ENCODE measurements at places on chromosomes 2 and 18. TPM values are rescaled to one million over a fixed set of nuclear protein-coding genes. Genes with fewer than 3 reads are reported as not detected.

DNA sequence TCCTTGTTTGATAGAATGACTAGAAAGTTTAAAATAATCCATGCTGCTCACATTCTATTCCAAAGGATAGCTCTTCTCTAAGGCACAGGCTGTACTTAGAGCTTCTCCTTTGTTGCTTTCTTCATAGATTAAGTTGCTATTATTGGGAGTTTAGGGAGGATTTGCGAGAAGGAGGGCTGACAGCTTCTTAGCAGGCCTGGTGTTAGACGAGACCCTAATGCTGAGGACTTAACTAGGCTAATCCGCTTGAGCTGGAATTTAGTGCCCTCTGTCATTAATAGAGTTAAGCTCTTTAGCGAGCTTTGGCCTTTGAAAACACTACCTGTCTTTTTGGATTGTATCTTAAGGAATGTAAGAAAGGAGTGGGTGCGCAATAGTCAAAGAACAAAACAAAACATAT, 81.3 kb downstream of the MOGAT1 start:
- H3K4me1 ChIP-seq = no peaks in the 10 kb centered on the region
- no peaks in the 10 kb centered on the region for H3K27me3 ChIP-seq
- H3K36me3 ChIP-seq = no peaks in the 10 kb centered on the region
- no peak overlapping the region for H3K4me3 ChIP-seq

The NT5DC4 gene
- total RNA-seq = not detected

DNA sequence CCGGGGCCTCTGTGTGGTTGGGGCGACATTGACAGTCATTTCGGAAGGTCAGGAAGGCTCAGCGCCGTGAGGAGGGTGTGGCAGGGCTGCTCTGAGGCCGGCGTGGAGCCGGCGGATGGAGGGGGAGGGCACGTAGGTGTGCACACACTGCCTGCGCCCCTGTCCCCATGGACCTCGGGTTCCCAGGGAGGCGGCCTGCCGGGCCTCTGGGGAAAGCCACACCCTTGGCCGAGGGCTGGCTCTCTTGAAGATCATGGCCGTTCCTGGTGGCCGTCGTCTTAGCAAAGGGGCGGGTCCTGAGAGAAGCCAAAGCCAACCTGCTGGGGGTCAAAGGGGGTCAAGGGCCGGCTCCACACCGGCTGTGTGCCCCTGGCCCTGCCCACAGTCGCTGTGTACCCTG, 11.9 kb downstream of the GPC1 start:
- H3K27ac ChIP-seq = no peak overlapping the region
- H3K4me1 ChIP-seq = peaks cover 68% of the 10 kb centered on the region
- no peak for DNase-seq

DNA sequence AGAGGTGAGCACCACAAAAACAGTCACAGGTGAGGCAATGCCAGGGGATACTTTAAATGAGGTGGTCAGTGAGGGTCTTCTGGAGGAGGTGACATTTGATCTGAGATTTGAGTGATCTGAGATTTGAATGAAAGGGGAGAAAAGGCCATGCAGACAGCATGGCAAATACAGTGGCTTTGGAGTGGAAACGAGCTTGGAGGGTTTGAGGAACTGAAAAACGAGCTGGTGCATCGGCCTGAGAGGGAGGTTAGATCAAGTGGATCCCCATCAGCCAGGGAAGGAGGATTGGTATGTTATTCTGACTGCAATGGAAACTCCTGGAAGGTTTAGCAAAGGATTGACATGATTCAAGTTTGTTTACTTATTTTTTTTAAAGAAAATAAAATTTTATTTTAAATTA, 245.1 kb downstream of the KCNS3 start:
- H3K36me3 ChIP-seq = no peaks in the 10 kb centered on the region
- no peaks in the 10 kb centered on the region for H3K4me1 ChIP-seq
- H3K27me3 ChIP-seq = no peaks in the 10 kb centered on the region

- no peaks in the 10 kb centered on the region for H3K36me3 ChIP-seq
- H3K4me1 ChIP-seq = no peaks in the 10 kb centered on the region
Measured at GRCh38 chr2:139992078-139992477, 1211.9 kb upstream of the NXPH2 start.

- DNase-seq = peak; percentile 79
- H3K27me3 ChIP-seq = no peaks in the 10 kb centered on the region
- peak overlapping the region; percentile 99 for H3K27ac ChIP-seq
Measured at GRCh38 chr2:231601356-231602229, 8.9 kb downstream of the TEX44 start.

The TUBA4A gene
- total RNA-seq = 24.6 TPM

- H3K36me3 ChIP-seq = no peaks in the 10 kb centered on the region
- no peaks in the 10 kb centered on the region for H3K27me3 ChIP-seq
- H3K4me3 ChIP-seq = no peak overlapping the region
- H3K27ac ChIP-seq = peak overlapping the region; percentile 95
- DNase-seq = no peak
- H3K4me1 ChIP-seq = no peaks in the 10 kb centered on the region
Measured at GRCh38 chr2:150643114-150643725, 155.8 kb upstream of the RND3 start.

- H3K27ac ChIP-seq = no peak within 1 kb of the TSS
- H3K36me3 ChIP-seq = no peaks in the 10 kb centered on the region
- no peak for DNase-seq
Measured at GRCh38 chr2:160199683-160200389, at the start of gene ITGB6. Gene ITGB6, minus strand, starts transcription at chr2:160200272. Its CDS starts 209 bp downstream, at chr2:160200063.

GRCh38 chr2:142415461-142415860, 284.6 kb upstream of the LRP1B start:
- H3K36me3 ChIP-seq = no peaks in the 10 kb centered on the region
- H3K27ac ChIP-seq = no peak overlapping the region
- no peak overlapping the region for H3K4me3 ChIP-seq
- no peaks in the 10 kb centered on the region for H3K27me3 ChIP-seq
- no peaks in the 10 kb centered on the region for H3K4me1 ChIP-seq
- no peak for DNase-seq

GRCh38 chr18:46051731-46052461, 20.2 kb downstream of the PSTPIP2 start:
- no peaks in the 10 kb centered on the region for H3K36me3 ChIP-seq
- H3K4me3 ChIP-seq = no peak overlapping the region
- H3K27ac ChIP-seq = no peak overlapping the region
- no peaks in the 10 kb centered on the region for H3K27me3 ChIP-seq
- H3K4me1 ChIP-seq = peaks cover 6% of the 10 kb centered on the region
- no peak for DNase-seq

The ZNF385B gene
- total RNA-seq = 2.8 TPM

DNA sequence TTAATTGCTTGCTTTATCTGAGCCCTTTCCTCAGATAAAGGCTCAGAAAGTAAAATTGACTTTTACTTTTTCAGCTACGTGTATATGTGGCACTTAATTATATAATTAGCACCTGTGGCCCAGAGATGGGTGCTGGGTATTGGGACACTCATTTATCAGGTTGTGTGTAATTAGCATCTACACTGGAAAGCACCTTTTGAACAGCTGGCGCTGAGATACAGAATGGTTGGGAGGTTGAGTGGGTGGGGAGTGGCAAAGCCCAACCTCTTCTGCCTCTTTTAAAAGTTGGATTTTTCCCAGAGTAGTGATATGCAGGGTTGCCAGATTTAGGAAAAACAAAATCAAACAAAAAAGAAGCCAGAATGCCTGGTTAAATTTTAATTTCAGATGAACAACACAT, 23.9 kb downstream of the SPTBN1 start:
- H3K4me1 ChIP-seq = peaks cover 99% of the 10 kb centered on the region
- H3K27me3 ChIP-seq = no peaks in the 10 kb centered on the region
- H3K36me3 ChIP-seq = no peaks in the 10 kb centered on the region
- H3K4me3 ChIP-seq = no peak overlapping the region
- H3K27ac ChIP-seq = peak overlapping the region; percentile 6

DNA sequence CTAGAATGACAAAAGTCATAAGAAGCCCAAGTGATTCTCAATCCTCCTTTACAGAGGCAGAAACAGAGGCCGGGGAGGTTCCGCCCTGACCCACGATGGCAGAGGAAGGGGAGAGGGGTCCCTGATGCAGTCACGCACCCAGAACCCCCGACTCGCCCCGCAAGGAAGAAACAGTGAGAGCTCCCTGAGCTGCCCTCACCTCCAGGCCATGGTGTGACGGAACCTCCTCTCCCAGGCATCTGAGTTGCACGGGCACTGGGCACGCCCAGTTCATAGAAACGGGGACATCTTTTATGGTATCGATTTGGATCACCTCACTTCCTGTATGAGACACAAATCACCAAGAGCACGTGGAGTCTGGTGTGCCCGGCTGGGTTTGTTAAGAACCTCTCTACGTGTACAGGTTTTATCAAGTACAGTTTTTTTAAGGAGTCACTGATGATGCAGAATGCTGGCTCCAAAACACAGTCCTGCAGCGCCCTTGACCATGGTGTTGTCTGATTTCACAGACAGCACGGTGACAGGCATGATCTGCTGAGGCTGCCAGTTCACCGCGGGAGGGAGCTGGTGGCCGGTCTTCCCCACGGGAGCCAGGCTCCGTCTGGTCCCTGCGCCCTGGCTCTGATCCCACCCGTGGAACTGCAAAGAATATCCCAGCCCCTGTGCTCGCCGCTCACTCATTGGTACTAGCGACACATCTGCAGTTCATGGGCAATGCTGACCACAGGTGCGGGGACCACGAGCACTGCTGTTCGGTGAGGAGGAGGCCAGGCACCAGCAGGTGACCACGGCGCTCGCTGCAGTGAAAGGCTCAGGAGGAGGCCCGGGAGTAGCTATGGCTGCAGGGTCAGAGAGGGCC, 35.6 kb downstream of the PXDN start:
- DNase-seq = no peak
- H3K4me1 ChIP-seq = peaks cover 59% of the 10 kb centered on the region
- no peaks in the 10 kb centered on the region for H3K36me3 ChIP-seq
- no peak overlapping the region for H3K4me3 ChIP-seq
- H3K27me3 ChIP-seq = no peaks in the 10 kb centered on the region

The COL6A3 gene
- 558 TPM for total RNA-seq

GRCh38 chr2:134259994-134260393, 6.1 kb downstream of the MGAT5 start:
- no peak overlapping the region for H3K4me3 ChIP-seq
- DNase-seq = no peak
- no peaks in the 10 kb centered on the region for H3K27me3 ChIP-seq
- H3K27ac ChIP-seq = no peak overlapping the region
- H3K36me3 ChIP-seq = no peaks in the 10 kb centered on the region

- no peak overlapping the region for H3K4me3 ChIP-seq
- no peaks in the 10 kb centered on the region for H3K36me3 ChIP-seq
- no peaks in the 10 kb centered on the region for H3K27me3 ChIP-seq
Measured at GRCh38 chr2:169709331-169709730, 15.1 kb downstream of the PHOSPHO2 start.

The UNC80 gene
- not detected for total RNA-seq

The TMEM247 gene
- not detected for total RNA-seq

- no peaks in the 10 kb centered on the region for H3K27me3 ChIP-seq
- H3K27ac ChIP-seq = no peak overlapping the region
- H3K36me3 ChIP-seq = no peaks in the 10 kb centered on the region
- DNase-seq = peak; percentile 97
- H3K4me1 ChIP-seq = peaks cover 30% of the 10 kb centered on the region
- H3K4me3 ChIP-seq = no peak overlapping the region
Measured at GRCh38 chr2:18987592-18988073, 370.8 kb downstream of the OSR1 start.

DNA sequence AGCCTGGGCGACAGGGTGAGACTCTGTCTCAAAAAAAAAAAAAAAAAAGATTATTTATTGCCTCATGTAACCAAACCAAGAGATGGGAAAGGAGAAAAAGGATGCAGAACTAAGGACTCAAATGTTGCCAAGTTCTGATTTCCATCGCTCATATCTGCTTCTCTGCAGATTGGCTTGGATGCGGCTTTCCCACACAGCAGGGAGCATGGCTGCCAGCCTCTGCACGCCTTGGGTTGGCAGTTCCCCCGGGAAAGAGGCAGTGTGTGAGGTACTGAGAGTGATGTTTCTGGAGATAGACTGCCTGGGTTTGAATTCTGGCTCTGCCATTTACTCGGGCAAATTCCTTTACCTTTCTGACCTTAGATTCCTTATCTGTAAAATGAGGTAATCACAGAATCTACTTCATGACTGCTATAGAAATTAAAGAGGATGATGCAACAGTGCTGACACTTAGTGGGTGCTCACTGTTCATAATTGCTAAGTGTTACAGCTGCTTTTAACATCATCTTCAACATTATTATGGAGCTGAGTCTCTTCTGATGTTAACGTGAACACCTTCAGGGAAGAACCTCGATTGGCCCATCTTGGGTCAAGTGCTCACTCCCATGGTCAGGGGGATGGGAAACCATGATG, 68.8 kb downstream of the ACAA2 start:
- no peaks in the 10 kb centered on the region for H3K4me1 ChIP-seq
- no peaks in the 10 kb centered on the region for H3K36me3 ChIP-seq
- DNase-seq = no peak

GRCh38 chr2:203578759-203579643, 43.9 kb upstream of the RAPH1 start:
- no peaks in the 10 kb centered on the region for H3K36me3 ChIP-seq
- no peaks in the 10 kb centered on the region for H3K27me3 ChIP-seq
- H3K4me1 ChIP-seq = no peaks in the 10 kb centered on the region

The TRABD2A gene
- 6.3 TPM for total RNA-seq
